Vagina (tissue), 2 donors: ENCODE measurements at places on chromosomes 1 and 21.

DNA sequence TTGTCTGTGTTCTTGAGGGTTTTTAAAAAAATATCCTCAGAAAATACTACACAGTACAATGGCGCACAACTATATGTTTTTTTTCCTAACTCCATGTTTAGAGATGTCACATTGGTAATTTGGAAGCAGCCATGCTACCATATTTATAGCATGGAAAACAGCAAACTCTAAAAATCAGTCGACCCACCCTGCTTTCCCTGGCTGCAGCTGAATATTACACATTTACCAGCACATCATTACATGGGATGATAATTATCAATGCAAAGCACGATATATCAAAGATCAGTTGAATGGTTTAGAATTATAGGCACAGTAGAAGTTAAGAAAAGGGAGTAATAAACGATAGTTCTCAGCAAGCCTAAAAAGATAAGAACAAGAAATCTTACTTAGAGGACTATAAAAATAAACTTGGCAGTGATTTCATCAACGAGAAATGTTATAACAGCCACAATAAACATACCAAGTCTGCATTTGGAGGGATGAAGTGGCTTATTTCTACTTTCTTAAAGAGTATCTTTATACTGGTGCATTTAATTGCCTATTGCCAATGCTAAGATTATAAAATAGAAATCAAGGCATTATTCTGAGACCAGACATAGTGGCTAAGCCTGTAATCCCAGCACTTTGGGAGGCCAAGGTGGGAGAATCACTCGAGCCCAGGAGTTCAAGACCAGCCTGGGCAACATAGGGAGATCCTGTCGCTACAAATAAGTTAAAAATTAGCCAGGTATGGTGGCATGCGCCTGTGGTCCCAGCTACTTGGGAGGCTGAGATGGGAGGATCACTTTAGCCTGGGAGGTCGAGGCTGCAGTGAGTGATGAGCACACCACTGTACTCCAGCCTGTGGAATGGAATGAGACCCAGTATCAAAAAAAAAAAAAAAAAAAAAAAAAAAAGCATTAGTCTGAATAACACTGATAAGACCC, 43.4 kb downstream of the WDR64 start:
- DNase-seq = no peak

DNA sequence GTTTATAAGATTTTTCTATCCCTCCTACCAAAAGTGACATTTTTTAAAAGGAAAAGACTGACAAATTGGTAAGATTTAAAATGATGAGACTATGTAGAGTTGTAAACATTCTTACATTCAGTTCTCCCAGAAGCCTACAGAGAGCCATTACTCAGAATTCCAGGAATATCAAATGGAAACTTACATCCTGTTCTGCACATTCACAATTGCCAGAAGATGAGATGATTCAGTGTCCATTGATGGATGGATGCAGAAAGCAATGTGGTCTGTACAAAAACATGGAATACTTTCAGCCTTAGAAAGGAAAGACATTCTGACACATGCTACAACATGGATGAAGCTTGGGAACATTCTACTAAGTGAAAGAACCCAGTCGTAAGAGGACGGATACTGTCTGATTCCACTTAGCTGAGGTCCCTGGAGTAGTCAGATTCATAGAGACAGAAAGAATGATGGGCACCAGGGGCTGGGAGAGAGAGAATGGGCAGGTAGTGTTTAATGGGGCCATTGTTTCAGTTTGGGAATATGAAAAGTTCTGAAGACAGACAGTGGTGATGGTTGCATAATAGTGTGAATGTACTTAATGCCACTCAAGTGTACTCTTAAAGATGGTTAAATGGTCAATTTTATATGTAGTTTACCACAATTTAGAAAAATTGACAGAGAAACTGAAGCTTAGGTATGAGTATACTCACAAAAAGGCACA, 16.6 kb downstream of the MX1 start:
- no peak for DNase-seq

GRCh38 chr1:224245188-224245587, 62.1 kb downstream of the DEGS1 start:
- no peak for DNase-seq

- DNase-seq = no peak
Observed at GRCh38 chr1:222927031-222927430, 112.2 kb downstream of the DISP1 start.
